ENCODE measurements at places on chromosomes 12 and 14.

GRCh38 chr12:60501124-60501729 lies 905.4 kb downstream of the SLC16A7 start:
- no peak for DNase-seq

GRCh38 chr14:106489112-106489881 lies 962.9 kb downstream of the TMEM121 start:
- no peak for DNase-seq

- no peak for DNase-seq
Measured at GRCh38 chr14:77980475-77981321, 180.8 kb downstream of the ADCK1 start.

- DNase-seq: peak; percentile 10
Measured at GRCh38 chr14:91059576-91060350, 678 bp downstream of the RPS6KA5 start.

GRCh38 chr12:110565894-110566871 lies 16.9 kb downstream of the PPTC7 start:
- DNase-seq: peak; percentile 3

- no peak for DNase-seq
Measured at GRCh38 chr12:49728446-49728845, 12.9 kb upstream of the TMBIM6 start.

DNA sequence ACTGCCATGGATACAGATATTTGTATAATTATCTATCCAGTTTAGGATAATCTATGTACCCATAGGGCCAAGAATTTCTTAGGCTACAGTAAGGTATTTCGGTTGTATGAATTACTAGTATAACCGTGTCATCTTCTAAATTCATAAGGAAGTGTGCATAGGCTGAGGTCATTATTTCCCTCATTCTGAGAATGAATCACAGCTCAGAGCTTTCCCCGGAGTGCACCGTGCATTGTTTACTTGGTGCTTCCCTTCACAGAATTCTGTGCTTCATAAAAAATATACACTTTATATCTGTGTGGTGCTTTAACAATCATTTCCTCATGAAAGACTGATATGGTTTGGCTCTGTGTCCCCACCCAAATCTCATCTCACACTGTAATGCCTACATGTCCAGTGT lies 514.1 kb downstream of the ETNK1 start:
- no peak for DNase-seq

DNA sequence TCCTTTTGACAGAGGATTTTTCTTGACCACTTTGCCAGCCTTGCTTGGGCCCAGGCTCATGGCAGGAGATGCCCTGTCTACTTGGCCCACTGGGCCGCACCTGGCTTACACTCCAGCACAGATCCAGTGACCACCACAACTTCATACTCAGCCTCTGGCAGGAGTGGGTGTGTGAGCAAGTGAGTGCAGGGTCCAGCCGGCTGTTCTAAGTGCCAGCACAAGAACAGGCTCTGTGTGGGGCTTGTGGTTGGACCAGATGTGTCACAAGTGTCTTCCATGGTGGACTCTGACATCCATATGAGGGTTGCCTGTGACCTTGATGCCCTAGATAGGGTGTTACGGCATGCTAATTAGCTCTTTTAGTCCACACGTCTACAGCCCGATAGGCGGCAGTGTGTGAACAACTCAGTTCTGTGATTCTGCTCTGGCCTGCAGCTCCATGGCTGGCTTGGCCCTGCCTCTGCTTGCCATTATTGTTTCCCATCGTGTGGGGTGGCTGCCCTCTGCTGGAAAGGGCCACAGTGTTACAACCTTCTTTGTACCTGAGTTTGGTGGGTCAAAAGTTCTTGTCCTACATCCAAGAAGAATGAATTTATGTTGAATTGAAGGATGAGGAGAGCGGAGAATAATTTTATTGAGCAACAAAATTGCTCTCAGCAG lies 1089.1 kb downstream of the SLC6A15 start:
- DNase-seq: no peak

DNA sequence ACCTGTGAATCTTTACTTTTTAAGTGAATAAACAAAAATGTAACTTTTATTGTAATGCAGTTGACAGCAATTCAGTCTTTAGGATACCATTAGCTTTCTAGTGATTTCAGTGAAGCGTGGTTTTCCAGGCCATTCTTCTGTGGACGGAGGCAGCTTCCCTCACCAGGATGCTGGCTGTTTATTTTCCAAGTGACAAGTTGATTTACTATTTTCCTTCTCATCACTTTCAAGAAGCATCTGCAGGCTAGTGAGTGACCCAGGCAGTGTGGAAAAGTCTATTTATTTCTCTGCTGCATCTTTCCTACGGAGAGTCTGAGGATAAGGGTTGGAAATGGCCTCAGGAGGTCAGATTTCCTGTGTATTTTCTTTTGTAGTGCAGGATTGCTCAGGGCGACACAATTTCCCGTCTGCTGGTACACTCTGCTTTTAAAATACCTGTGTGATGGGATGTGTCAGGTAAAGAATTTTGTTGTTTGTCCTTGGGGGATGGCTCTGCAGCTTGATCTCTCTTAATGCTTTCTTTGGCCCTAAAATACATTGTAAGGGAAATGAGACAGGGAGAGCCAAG lies 467.8 kb downstream of the NRXN3 start:
- DNase-seq: no peak

DNA sequence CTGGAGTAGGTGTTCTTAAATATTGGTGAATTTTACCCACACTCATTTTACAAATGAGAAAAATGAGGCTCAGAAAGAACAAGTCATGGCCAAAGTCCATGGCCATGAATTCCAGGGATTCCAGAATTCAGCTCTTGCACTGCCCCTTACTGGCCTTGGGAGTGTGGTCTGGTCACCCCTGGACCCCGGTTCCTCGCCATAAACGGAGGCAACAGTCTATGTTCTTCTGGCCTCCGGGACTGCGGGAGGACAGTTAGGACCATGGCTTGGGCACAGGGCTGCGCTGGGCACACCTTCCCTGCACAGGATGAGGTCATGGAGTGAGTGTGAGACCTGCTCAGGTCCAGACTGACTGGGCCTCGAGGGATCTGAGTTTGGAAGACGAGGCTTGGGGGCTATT lies 6.9 kb downstream of the CCDC197 start:
- no peak for DNase-seq

DNA sequence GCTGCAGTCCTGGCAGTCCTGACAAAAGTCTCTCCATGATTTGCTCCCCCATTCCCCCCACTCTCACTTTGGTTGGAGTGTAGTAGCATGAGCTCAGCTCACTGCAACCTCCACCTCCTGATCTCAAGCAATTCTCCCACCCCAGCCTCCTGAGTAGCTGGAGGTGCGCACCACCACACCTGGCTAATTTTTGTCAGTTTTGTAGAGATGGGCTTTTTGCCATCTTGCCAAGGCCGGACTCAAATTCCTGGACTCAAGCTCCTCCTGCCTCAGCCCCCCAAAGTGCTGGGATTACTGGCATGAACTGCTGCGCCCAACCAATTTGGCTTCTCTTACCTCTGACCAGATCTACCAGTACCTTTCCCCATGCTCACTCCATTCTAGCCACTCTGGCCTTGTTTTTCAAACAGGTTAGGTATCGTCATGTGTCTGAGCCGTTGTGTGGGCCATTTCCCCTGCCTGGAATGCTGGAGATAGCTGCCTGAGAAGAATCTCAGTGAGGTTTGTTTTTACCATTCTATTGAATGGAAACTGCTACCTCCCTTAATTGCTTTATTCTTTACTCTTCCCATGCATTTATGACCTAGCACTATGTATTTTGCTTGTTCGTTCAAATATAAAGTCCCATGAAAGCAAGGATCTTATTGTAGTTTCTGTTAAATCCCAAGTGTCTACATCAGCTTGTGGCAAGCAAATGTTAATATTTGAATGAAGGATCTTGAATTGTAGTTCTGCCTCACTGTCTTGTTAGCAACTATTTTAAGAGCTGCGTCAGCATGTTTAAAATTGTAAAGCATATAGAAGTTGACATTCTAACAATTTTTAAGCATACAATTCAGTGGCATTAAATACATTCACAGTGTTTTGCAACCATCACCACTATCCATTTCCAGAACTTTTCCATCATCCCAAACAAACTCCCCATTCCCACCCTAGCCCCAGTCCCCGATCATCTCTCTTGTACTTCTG lies 39.7 kb downstream of the CPSF6 start:
- no peak for DNase-seq

- DNase-seq: no peak
Measured at GRCh38 chr14:53807542-53807941, 149.1 kb downstream of the BMP4 start.

DNA sequence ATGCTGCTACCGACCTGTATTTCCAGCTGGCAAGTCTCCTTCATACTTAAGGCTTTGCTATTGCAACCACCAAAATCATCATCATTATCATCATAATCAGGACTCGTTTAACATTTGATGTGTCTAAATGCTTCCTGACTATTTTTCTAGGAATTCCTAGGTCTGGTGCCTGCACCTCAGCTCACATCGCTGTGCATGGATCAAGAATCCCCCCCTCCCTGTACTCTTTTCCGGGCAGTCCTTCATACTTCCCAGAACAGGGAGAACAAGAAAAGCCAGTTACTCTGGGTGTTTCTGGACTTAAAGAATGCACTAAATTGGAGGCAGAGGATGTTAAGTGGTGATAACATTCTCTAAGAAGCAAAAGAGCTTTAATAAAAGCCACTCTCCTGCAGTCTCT lies 9.4 kb downstream of the ERP27 start:
- no peak for DNase-seq

- no peak for DNase-seq
Measured at GRCh38 chr14:55532645-55533344, 47.2 kb upstream of the KTN1 start.

DNA sequence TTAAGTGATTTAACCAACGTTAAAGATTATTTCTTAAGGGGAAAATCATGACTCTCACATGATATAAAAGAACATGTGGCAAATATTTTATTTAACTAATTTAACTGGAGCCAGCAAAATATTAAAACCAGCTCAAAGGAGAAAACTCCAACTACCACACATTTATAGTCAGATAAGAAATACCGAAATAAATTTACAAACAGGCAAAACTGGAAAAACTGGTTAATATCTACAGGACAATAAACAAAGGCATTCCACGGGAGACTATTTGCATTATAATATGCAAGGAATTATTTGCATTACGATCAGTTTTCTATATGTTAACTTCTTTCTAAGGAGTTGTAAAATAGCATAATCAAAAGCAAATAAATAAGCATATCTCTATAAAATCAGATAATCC lies 13.8 kb upstream of the BCL2L14 start:
- no peak for DNase-seq

DNA sequence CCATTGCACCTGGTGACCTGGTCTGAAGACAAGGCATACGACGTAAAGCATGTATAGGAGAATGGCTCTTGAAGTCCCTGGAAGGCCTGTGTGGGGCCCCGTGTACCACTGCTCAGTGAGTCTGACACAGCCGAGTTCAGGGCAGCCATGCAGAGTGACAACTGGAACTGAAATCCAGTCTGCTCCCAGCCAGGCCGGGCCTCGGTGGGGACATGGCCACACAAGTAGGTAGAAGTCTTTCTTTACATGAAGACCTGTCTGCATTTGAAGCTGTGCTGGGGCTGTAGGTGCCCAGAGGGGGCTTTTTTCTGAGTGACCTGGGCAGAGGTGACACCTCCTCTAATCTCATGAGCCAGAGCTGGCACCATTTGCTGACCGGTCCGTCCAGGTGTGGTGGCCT lies 35.7 kb downstream of the ADGRD1 start:
- DNase-seq: no peak

GRCh38 chr12:53099071-53099882 lies 1.8 kb downstream of the IGFBP6 start:
- DNase-seq: no peak

DNA sequence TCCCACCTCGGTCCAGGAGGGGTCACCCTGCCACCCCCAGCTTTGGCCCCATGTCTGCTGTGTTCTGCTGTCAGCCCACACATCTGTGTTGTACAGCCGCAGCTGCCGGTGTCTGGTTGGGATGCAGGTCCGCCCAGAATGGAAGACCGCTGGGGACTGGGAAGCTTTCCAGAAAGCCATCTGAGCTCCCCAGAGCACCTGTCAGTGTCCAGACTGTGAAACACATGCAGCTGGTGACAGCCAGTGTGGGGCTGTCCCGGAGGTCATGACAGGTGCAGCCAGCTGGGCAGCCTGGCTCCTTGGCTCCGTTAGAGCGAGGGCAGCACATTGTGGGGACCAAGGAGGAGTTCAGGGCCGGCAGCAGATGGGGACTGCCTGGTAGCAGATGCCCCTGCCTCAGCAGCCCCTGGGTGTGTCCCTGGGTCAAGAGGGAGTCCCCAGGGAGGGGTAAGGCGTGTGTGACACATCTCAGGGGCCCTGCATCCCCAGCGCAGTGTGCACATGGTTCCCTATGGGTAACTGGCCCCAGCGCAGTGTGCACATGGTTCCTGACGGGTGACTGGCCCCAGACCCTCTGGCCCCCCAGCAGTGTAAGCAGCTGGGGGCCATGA lies 16.4 kb downstream of the CEP170B start:
- no peak for DNase-seq

DNA sequence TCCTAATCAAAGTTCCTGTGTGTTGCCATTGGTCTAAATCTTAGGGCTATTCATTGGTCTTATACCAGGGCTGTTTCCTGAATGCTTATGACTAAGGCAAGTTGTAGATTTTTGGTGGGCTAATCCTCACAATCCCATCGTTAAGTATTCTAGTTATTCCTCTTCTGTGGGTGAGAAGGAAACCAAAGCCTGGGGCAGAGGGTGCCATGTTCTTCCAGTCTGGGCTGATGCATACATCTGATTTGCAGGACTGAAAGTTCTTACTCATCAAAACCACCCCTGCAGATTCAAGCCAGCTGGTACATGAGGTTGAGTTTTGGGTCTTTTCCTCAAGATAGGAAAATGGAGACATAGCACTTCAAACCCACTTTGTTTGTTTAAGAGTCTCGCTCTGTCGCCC lies 25.7 kb downstream of the PPP1CC start:
- no peak for DNase-seq

DNA sequence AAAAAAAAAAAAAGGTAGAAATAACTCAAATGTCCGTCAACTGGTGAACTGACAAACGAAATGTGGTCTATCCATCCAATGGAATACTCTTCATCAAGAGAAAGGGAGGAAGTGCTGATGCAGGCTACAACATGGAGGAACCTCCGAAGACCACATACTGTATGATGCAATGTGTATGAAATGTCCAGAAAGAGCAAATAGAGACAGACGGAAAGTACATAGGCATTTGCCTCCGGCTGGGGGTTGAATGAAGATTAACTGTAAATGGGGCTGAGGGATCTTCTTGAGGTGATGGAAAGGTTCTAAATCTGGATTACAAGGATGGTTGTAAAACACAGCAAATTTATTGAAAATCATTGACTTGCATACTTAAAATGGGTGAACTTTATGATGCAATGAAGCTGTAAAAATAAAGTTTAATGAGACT lies 35.4 kb downstream of the DLK1 start:
- no peak for DNase-seq

DNA sequence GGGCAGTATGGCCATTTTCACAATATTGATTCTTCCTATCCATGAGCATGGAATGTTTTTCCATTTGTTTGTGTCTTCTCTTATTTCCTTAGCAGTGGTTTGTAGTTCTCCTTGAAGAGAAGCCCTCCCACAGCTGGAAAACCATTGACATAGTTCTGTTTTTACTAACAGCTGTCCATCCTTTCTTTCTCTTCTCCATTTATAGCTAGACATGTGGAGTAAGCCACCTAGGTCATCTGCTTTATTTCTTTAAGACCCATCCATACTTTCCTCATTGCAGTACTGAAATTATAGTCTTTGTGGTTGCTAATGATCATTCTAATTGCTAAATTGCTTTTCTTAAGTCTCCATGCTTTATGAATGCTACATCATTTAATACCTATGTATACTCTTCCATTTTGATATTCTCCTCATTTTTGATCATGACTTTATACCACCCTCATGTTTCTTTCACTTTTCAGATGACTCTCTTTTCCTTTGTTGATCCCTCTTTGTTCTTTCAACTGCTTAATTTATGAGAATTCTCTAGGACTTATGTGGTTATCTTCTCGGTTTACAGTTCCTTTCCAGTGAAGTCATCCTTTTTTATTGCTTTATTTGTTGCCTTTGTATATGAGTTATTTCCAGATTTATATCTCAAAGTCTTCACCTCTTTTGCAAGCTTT lies 114.2 kb downstream of the PCNX1 start:
- no peak for DNase-seq

Measured in hypothalamus (tissue), 51 donors.